ENCODE measurements at places on chromosomes 16 and 17. TPM values are rescaled to one million over a fixed set of nuclear protein-coding genes. Genes with fewer than 3 reads are reported as not detected.

SRR gene
- total RNA-seq: 2.9 TPM

TPSG1 gene
- total RNA-seq: not detected

KRT36 gene
- not detected for total RNA-seq

DPEP3 gene
- total RNA-seq: 0.58 TPM

- DNase-seq: no peak
These were observed 5.3 kb downstream of the NTHL1 start for GRCh38 chr16:2042171-2042985.

DNA sequence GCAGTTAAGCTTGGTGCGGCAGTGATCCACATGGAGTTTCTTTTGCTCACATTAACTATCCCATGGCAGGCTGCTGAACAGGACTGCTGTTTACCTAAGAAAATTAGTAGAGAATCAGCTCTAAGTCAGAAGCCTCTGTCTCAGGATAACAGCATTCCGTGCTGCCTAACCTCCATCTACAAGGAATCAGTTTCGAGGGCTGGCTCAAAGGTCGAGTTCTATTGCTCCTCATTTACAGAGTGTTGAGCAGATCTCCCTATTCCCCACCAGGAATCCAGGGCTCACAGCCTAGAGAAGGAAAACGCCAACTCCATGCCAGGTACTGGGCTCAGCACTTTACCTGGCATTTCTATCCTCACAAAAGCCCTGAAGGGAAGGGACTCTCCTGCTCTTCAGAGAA is 9.9 kb downstream of the GINS2 start:
- DNase-seq: no peak

Measured in CD8-positive, alpha-beta T cell (primary cell).